Aorta (tissue), 5 donors: ENCODE measurements at places on chromosomes 3 and 15. TPM values are rescaled to one million over a fixed set of nuclear protein-coding genes. Genes with fewer than 3 reads are reported as not detected.

DNA sequence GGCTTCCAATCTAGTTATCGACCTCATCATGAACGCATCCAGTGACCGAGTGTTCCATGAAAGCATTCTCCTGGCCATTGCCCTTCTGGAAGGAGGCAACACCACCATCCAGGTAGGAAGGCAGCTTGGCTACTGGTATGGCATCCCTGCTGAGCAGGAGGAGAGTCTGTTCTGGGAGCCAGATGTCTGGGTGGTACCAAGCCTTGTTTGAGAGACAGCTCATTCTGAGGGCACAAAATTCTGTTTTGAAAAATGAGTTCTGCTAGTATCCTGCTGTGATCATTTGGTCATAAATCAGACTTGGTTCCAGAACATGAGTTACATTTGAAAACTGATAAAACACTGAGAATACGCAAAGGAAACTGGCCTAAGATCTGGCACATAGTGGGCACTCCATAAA is 242.1 kb downstream of the ITPR1 start:
- DNase-seq: no peak

DNA sequence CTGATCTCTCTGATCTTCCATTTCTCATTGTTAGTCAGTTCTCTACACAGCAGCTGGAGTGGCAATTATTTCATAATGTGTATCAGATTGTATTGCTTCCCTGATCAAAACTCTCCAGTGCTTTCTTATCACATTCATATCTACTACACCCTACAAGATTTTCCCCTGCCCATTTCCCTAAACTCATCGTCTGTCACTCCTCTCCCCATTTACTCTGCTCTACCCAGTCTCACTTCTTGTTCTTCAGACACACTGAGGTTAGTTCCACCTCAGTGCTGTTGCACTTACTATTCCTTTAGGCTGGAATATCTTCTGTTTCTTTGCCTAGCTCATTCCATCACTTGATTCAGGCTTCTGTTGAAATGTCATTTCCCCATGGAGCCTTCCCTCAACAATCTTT is 197.1 kb downstream of the SATB1 start:
- DNase-seq: no peak

- no peak for DNase-seq
Measured at GRCh38 chr3:189272500-189273119, 100.8 kb downstream of the TPRG1 start.

The ITIH3 gene
- total RNA-seq: 6.8 TPM

The SPINK8 gene
- total RNA-seq: not detected

DNA sequence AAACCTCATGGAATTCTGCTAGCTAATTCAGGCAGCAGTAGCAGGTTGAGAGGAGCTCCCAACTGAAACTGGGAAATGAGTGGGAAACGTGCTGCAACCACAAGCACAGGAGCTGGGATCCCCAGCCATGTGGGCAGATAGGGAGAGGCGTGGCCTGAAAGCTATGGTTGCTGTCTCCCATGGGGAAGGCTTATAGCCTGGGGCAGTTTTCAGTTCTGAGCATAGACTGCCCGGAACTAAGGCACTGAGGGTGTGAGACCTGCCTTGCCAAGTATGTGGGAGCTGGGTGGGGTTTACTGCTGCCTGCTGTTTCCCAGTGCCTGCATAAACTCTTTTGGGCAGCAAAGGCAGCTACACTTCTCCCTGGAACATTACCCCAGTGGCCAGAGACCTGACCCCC is 229.5 kb downstream of the TUSC7 start:
- DNase-seq: no peak

The DNASE1L3 gene
- total RNA-seq: 4.3 TPM

DNA sequence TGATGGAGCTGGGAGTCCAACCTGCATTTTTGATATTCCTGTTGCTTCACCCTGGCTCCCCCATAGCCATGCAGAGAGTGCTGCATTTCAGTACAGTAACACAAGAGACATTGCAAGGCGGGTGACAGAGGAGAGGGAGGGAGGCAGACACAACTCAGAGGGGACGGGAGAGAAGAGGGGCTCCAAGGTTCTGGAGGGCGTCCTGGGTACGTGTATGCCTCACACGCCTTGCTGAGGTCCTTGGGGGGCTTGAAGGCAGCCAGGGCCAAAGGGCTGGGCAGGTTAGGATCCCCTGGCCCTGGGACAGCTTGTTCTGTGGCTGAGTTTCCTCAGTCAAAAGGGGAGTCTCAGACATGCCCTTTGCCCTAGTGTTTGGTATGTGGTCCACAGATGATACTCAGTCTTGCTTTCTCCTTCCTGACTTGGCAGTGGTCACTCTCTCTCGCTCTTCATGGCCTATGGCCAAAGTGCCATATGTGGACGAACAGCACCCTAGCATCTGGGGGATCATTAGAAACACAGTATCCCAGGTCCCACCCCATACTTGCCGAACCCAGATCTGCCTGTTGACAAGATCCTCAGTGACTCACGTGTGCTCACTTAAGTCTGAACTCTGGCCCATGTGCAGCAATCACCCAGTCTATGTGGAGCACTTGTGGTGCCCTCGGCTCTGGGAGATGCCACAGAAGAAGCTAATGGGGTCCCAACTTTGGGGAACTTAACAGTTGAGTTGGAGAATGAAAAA is 52.9 kb downstream of the FGD5 start:
- no peak for DNase-seq

DNA sequence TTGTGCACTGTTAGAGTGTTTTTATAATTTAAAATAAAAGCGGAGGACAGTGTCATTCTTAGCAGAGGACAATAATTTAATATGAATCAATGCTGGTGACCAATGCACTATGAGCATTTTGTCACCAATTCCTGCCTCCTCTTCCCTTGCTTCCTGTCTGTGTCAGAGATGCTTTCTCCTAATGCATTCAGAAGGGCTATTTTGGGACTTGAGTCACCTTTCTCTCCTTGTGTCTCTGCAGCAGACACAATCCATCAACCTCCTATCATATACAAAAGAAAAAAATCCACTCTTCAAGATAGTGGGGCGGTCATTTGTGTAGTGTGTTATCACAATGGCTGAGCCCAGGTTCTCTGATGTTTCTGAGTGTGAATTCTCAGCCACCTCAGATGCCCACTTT is 191.9 kb upstream of the VEPH1 start:
- no peak for DNase-seq

DNA sequence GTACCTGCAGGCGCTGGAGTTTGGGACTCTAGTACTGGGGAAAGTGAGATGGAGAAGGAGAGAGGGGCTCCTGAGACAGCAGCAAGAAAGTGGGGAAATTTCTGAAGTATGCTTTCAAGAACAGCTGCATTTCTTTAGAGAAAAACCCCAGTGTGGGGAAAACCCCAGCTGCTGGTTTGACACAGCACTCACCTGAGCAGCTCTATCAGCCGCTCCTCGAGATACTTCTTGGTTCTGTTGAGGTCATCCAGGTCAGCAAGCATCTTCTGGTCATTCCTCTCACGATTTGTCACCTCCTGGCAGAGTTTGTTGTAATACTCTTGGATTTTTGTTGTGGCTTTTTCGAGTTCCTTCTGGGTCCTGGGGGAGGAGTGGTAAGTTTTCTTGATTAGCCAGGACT is 18.8 kb downstream of the CXCR6 start:
- DNase-seq: no peak

GRCh38 chr3:183816681-183817510 is 8.5 kb downstream of the MAP6D1 start:
- DNase-seq: peak; percentile 37

The PLSCR2 gene
- 1.4 TPM for total RNA-seq

The TRIM42 gene
- total RNA-seq: not detected

- no peak for DNase-seq
Measured at GRCh38 chr3:27613846-27614500, 108.2 kb downstream of the EOMES start.

- DNase-seq: no peak
Measured at GRCh38 chr3:129469026-129469425, 29.0 kb downstream of the IFT122 start.

DNA sequence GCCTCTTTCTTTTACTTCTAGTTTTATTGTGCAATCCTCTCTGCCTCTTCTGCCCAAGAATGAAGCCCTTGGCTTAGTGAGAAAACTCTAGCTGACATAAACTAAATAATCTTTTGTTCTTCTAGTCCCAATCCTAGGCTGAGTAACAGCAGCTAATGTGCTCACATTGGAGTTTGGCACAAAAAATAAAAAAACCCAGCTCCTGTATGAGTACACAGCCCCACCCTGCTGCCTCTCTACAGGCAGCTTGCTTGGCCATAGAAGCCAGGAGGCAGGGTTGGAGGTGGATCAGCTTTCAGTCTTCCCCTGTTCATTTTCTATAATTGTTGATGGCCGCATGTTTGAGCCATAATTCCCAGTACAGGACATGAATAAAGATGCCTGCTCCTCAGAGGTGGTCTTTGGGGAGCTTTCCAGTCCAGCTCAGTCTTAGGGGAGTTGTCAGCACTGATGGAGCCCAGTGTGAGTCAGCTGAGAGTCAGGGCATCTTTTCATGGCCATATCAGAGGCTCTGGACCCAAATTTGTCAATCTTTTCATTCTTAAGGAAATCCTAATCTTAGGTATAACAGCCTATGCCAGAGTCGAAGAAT is 46.7 kb downstream of the RTP1 start:
- DNase-seq: no peak

- DNase-seq: no peak
Measured at GRCh38 chr3:30260762-30261161, 345.6 kb upstream of the TGFBR2 start.

GRCh38 chr3:81472600-81473362 is 288.7 kb downstream of the GBE1 start:
- DNase-seq: no peak

- no peak for DNase-seq
Measured at GRCh38 chr3:157113832-157114505, 46.0 kb downstream of the CCNL1 start.

DNA sequence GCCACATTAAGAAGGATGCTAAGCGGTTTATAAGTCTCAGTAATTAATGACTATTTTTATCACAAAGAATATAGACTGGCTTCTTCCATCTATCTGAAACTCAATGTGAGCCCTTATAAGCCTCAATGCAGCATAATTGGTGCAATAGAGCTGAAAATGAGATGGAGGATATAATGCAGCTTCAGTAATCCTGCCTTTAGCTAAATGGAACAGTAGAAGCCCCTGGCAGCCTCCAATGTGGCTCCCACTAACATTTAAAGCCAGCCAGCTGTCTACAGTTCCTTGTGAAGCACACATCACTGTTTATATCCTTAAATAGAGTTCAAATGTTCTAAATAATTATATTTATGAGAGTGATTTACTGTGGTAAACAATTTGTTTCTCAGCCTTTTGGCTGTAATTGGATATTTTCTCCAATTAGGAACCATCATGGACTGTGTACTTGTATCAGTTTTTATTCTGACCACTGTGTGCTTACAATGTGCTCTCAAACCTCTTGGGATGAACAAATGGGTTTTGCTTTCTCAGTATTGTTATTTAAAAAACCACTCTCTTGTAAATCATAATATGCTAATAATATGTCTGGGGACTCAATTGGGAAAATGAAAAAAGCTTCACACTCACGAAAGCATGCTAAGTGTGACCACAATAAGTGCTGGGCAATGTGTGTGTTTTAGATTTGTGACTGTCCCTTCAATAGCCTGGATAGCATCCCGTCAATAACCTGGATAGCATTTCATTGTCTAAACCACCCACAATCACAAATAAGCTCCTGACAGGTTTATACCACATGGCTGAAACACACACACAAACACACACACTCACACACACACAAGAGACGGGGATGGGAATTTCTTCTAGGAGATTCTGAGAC is 366.6 kb downstream of the GBE1 start:
- DNase-seq: no peak
